ENCODE measurements at places on chromosomes 3 and 15.

GRCh38 chr3:142065344-142065743 is 84.0 kb downstream of the TFDP2 start:
- DNase-seq = no peak

DNA sequence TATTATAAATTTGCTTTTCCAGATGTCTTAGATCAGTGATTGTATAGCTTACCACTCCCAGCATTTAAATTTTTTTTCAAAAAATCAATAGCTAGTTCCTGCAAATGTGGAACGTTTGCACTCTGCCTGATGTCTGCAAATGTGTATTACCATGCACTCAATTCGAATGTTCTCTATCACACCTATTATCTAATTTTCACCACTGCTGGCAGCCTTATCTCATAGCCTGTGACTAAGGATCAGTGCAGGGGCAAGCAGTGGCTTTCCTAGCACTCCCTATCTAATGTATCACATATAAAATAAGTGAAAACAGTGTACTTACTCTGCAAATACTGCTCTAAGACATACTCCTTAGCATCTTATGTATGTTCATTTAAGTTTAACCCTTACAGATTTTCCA is 196.3 kb upstream of the PLSCR5 start:
- DNase-seq = no peak

- DNase-seq = no peak
Measured at GRCh38 chr15:39438799-39439592, 141.9 kb upstream of the THBS1 start.

GRCh38 chr3:164004205-164004604 is 1074.1 kb downstream of the SI start:
- no peak for DNase-seq

GRCh38 chr15:77226652-77227051 is 155.7 kb upstream of the TSPAN3 start:
- no peak for DNase-seq

- no peak for DNase-seq
Measured at GRCh38 chr3:172530566-172530965, 7.3 kb upstream of the TNFSF10 start.

- DNase-seq = no peak
Measured at GRCh38 chr3:131708241-131708640, 205.5 kb upstream of the MRPL3 start.
